Tibial artery (tissue), 4 donors: ENCODE measurements at places on chromosomes 5 and 9.

DNA sequence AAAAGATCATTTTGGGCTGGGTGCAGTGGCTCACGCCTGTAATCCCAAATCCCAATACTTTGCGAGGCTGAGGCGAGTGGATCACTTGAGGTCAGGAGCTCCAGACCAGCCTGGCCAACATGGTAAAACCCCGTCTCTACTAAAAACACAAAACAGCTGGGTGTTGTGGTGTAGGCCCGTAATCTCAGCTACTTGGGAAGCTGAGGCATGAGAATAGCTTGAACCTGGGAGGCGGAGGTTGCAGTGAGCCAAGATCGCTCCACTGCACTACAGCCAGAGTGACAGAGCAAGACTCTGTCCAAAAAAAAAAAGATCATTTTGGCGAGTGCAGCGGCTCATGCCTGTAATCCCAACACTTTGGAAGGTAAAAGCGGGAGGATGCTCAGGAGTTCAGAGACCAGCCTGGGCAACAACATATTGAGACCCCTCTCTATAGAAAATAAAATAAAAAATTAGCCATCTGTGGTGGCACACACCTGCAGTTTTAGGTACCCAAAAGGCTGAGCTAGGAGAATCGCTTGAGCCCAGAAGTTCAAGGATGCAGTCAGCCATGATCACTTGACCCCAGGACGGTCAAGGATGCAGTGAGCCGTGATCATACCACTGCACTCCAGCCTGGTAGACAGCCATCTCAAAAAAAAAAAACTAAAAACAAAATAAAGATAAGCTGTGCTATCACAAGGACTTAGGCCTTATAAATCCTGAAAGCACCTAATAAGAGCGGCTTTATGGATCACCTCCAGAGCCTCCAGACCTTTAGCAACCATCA, 16.2 kb downstream of the PPP2CA start:
- no peak for DNase-seq

- DNase-seq, result no peak
Observed at GRCh38 chr5:106312360-106312759, 1358.4 kb downstream of the EFNA5 start.

DNA sequence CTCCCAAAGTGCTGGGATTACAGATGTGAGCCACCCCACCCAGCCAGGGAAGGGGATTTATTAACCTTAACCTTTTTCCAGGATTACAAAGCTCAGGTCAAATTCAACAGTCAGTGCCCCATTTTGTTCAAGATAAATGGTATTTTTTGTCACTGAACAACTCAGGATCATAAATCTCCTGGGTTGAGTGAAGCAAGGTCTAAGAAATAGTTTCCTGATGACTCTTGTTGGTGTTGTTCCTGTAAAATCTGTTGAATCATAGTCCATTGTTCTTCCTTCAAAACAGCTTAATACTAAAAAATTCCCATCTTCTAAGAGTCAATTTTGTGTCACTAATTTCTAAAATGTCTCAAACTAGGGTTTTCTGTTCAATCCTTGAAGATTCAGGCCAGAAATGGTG, 33.9 kb upstream of the JMY start:
- no peak for DNase-seq

DNA sequence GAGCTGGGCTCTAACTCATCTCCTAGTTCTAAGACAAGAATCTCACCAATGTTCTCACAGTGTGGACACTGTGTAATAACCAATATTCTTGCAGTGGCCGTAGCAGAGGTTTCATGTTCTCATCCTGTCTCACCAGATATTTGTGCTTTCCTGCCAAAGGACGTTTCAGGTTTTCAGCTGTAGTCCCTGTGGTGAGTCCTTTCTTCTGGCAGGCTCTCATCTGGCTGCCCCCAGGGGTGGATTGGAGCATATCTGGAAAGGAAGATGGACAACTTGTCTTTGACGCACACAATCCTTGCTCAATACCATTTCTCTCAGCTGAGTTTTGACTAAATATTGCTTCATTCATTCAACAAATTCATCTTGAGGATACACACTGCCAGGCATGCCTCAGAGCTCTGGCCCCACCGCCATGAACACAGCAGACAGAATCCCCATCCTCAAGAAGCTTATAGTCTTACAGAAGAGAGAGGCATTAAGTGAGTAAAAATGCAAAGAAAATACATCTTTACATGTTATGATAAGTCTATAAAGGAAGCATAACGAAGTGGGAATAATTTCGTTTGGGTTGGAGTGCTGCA, 33.8 kb upstream of the NEURL1B start:
- DNase-seq, result peak; percentile 68

DNA sequence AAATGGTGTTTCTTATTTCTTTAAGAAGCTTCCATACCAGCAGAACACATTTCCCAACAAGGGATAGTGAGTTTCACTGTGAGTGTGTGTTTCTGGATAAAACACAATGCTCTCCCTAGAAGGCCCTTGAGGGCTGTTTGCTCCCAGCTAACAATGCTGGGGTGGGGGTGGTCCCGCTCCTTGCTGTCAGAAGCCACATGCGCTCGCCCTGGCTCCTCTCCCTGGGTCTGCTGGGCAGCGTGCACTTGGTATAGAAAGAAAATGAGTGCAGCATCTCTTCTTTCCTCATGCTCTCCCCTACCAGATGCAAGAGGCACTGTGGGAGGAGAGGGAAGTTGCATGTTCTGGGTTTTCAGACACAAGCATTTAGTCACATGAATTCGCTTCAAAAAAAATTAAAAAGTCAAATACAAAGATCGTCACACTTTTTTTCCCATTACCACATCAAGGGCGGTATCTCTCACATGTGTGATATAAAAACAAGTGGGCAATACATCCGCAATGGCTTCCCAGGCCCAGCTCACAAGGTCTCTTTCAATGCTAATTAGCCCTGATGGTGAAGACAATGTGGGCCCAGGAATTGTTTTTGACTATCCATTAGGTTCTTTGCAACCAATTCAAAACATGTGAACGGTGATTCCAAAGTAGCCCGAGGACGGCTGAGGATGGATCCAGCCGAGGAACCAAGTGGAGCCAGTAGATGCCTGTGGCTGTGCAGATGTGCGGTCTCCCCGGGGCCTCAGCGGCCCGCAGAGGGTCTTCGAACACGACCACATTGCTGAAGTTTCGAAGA, 603.6 kb downstream of the IRX1 start:
- DNase-seq, result no peak

DNA sequence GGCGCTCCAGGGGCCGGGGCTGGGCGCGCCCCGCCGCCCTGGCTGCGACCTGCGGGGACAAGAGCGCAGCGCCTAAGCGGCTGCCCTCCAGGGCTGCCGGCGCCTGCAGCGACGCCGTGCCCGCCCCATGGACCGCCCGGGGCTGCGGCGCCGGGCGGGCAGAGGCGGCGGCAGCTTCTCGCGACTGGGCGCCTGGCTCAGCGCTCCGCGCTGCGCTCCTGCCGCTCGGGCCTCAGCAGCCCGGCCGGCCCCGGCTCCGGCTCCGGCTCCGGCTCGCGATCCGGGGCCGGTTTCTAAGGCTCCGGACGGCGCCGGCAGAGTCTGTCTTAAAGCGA, at the start of gene PITX1:
Gene PITX1, minus strand, starts transcription at position 328 of the 335 bp plus-strand sequence. CDS start 347 bp downstream, outside the sequence.
- no peak for DNase-seq

GRCh38 chr5:158119961-158120723, 261.2 kb upstream of the CLINT1 start:
- DNase-seq, result no peak

GRCh38 chr5:65440456-65440855, 41.3 kb downstream of the ADAMTS6 start:
- DNase-seq, result no peak

DNA sequence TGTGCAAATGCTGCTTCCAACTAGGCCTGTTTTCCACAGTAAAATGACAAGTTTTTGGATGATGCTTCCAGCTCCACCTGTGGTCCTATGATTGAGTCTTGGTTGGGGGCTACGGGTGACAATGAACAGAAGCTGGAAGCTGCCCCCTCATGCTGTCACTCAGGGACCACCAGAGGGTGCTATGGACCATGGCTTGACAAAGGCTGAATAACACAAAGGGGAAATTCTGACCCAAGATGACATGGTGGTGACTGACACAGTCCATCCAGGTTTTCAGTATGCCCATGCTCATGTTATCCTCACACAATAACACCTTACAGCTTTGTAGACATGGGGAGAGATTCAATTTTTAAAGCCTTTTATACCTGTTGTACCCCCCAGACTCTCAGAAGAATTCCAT, 23.9 kb upstream of the SAP30L start:
- no peak for DNase-seq

- DNase-seq, result no peak
Observed at GRCh38 chr9:19976226-19976625, 187.4 kb upstream of the SLC24A2 start.

- DNase-seq, result no peak
Observed at GRCh38 chr5:85732185-85732584, 885.6 kb upstream of the COX7C start.

DNA sequence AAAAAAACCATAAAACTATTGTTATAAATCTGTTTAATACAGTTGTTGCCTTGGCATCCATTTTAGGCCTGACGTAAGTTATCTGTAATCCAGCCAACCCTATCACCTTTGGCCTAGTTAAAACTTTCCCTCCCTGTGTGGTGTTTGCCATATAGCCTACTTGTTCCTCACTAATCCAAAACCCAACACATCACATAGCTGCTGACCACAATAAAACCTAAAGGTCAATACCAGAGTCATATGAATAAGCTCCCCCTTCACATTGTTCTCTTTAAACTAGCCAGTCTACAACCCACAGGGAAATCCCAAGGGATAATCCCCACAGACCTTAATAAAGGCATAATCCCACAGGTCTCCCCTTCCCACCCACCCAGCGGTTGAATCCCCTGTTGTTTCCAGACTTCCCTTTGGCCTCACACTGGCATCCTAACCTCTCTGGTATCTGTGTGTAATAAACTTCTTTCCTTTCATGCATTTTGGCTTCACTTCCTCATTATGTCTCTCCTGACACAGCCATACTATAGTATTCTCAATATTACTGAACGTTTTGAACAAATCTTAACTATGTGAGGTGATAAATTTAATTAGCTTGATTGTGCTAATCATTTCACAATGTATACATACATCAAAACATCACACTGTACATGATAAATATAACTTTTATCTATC, 50.8 kb downstream of the DTWD2 start:
- DNase-seq, result no peak

GRCh38 chr5:117675646-117676045, 1101.0 kb upstream of the SEMA6A start:
- no peak for DNase-seq

DNA sequence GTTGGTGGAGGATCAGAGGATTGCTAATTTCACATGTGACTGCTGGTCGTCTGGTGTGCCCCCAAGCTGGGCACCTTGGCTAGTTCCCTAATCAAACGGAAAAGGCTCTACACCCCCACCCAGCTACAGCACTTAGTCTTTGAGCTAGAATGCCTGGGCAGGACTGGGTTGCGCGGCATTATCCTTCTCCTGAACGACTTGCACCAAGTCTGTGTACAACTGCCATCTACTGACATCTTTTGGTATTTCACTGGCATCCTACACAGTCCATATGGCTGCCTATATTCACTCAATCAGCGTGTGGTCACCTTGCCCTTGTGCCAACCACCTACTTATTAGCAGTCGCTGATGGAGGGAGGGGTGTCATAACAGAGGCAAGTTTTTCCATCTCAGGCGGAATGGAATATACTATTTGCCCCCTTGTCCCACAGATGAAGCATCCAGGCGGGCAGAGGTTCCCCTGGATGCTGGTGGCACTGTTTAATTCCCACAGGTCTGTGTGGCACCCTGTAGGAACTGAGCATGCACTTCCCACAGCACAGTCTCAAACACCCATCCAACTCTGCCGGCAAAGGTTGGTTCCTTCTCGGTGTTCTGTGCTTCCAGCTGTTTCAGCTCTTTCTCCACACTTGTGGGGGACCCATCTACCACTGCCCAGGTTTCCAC, 150.1 kb downstream of the OSTF1 start:
- no peak for DNase-seq

GRCh38 chr9:16131264-16131663, 578.4 kb downstream of the CCDC171 start:
- no peak for DNase-seq

- DNase-seq, result no peak
Observed at GRCh38 chr5:17096952-17097695, 120.3 kb upstream of the BASP1 start.

DNA sequence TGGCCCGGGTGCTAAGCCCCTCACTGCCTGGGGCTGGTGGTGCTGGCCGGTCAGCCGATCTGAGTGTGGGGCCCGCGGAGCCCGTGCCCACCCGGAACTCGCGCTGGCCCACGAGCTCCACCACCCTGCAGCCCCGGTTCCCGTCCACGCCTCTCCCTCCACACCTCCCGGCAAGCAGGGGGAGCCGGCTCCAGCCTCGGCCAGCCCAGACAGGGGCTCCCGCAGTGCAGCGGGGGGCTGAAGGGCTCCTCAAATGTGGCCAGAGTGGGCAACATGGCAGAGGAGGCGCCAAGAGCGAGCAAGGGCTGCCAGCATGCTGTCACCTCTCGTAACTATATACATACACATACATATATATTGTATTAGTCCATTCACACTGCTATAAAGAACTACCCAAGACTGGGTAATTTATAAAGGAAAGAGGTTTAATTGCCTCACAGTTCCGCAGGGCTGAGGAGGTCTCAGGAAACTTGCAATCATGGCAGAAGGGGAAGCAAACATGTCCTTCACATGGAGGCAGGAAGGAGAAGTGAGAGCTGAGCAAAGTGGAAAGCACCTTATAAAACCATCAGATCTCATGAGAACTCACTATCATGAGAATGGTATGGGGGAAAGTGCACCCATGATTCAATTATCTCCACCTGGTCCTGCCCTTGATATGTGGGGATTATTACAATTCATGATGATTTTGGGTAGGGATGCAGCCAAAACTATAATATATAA, 56.8 kb downstream of the LIX1 start:
- DNase-seq, result no peak
